Putamen (tissue), 1 donor: ENCODE measurements at places on chromosomes 1 and 21.

GRCh38 chr1:57122031-57122430, 156.2 kb upstream of the C8B start:
- no peak for DNase-seq

- no peak for DNase-seq
Measured at GRCh38 chr1:89600451-89601224, 32.3 kb upstream of the LRRC8C start.

DNA sequence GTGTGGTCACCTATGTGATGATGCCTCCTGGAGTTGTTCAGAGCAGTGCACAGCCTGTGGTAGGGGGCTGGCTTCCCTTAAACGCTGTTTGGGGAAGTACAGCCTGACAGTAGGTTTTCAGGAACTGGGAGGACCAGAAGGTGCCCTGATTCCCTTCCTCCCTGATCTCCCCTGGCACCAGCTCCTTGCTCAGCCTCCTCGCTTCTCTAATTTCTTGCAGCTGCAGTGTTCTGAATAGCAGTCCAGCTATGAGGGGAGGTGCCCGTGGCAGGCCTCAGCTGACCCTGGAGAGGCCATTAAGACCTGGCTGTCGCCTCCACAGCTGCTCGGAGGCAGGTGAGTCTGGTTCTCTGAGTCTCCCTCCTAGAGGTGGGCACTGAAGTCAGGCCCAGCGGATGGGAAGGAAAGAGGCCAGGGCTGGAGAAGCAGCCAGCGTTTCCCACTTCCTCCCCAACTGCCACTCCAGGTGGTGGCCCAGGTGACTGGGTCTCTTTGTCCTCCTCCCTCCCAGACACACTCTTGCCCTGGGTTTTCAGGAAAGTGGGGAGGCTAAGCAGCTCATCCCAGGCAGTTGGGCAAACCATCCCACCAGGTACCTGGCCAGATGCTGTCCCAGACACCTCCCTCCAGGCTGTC, 52.0 kb upstream of the RPL11 start:
- no peak for DNase-seq

DNA sequence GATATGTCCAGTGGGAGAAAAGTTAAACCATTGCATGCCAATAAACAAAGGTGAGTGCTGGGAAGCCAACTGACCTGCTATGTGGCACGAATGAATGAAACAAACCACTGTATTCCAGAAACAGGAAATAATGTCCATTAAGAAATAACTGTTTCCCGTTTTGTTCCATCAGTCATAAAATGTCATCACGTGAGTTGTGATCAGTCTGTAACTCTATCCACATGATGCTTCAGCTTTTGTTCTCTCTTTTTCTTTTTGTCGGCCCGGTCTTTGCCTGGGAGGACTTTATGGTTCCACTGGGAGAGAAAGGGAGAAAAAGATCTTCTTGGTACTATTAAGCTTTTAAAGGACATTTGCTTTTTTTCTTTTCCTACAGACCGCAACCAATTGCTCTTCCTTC, 179.9 kb downstream of the TGFB2 start:
- DNase-seq, result no peak

- DNase-seq, result peak; percentile 43
Measured at GRCh38 chr1:54542120-54542961, 5.7 kb upstream of the ACOT11 start.

DNA sequence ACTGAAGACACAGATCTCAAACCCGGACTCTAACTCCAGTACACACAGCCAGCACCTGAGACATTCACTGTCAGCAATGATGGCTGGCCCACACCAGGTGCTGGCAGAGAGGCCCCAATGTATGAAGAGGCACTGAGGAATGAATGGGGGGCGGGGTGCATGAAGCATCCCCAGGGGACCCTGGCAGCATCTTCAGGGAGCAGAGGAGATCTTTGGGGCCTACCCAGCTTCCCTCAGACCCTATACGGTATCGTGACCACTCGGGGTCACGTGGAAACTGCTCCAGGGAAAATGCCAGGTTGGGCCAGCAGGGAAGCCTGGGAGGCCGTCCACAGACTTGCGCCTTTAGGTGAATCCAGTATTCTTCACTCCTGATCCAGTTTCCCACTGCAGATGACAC, 84.3 kb downstream of the NPHP4 start:
- no peak for DNase-seq

- DNase-seq, result no peak
Measured at GRCh38 chr1:6962478-6962995, 177.3 kb downstream of the CAMTA1 start.
